ENCODE measurements at places on chromosomes 1 and 21.

- DNase-seq = no peak
These were observed 54.2 kb downstream of the NRIP1 start for GRCh38 chr21:15010645-15011044.

DNA sequence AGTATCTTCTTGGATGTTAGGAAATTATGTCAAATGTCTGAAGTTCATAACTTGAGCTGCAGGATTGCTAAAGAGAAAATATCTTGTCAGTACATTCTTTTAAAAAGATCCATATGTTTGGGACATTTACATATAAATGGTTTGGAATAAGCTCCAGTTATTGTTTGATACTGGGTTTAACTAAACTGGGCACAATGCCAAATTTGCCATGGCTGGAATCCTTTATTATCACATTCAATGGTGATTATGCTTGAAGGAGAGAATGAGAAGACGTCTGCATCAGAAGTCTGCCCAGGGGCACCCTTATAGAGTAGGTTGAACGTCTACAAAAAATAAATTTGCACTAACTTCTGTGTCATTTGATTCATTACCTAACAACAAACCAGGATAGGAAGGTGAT, 652.5 kb downstream of the AMY1C start:
- DNase-seq = no peak

- peak; percentile 87 for DNase-seq
These were observed 972 bp downstream of the CFAP410 start for GRCh38 chr21:44337941-44338895.

DNA sequence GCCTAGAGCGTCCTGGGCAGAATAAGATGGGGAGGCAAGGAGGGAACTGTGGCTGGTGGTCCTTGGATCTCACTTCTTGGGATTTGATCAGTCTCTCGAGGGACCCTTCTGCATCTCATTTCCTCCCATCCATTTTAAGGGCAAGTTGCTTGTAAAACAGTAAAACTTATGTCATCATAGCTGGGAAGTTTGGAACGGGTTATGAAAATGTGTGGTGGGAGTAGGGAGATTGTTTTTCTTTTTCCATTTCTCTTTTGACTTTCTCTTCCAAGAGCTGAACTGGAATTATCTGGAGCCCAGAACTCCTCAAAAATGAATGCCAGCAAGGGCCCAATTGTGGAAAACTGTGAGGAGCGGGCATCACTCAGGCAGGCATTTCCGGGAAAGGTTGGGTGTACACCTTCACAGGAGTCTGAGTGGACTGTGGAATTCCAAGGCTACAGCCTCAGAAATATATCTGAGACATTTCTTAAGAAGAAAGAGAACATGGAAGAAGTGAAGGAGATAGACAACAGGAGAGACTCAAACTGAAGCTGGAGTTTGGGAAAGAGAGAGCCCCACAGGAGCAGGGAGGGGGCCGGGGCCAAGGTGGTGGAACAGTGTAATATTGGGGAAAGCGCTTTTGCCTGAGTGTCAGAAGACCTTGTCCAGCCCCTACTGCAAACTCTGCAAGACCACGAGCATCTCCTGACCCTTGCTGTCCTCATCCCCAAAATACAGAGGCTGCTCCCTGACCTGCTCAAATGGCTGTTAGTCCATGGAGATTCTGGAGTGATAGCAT, 185.1 kb downstream of the FOXD2 start:
- DNase-seq = no peak

DNA sequence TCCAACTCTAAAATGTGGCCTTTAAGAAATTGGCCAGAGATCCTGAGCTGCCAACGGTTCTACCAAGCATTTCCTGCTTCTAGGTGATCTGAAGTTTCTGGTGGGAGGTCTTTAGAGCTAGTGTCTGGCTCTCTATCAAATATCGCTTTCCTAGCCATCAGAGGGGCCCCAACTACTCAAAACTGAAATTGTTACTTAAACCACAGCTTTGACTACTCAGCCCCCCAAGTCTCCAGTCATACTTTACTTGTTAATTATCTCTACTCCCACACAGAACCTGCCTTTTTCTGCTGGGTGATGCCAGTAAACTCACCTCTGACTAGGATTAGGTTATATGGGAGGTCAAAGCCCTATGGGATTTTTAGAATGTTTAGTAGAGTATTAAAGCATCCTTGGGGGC, 95.1 kb downstream of the FASLG start:
- no peak for DNase-seq

DNA sequence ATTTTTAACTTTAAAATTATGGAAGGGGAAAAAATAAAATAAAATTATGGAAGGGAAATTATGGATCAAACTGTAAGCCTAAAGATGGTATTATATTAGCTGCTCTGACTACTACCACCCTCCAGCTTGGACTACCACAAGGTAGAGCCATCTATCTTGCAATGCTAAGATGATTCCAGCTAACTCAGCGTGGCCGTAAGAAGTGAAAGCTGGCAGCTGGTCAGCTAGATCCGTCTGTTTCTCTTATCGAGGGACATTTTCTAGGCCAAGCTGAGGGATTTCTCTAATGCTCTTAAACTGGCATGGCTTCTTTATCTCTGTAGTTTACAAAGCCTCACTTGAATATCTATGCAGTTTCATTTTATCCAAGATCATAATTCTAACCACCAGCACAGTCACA, 31.5 kb downstream of the LYST start:
- no peak for DNase-seq

DNA sequence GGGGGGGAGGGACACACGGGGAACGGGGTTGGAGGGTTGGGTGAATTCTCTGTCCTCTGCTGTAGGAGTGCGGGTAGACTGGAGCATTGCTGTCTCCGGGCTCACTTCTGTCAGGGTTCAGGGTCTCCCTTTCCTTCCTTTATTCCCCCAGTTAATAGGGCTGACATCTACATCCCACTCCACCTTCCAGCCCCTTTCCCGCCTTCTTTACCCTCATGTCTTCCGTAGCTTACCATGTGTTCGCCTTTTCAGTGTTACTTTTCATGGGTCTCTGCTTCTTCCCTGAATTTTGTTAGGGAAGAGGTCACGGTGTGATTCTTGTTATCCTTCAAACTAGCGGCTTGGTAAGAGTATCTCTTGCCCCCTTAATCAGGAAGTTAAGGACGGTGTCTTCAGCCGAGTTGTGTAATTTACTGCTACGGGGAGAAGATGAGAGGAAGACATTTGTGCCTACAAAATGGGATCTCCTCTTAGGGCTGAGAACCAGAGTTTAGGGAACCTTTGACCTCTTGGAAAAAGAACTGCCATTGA, 917 bp downstream of the RAP1A start:
- no peak for DNase-seq

GRCh38 chr21:41932576-41933312, 21.1 kb downstream of the C2CD2 start:
- DNase-seq = no peak

DNA sequence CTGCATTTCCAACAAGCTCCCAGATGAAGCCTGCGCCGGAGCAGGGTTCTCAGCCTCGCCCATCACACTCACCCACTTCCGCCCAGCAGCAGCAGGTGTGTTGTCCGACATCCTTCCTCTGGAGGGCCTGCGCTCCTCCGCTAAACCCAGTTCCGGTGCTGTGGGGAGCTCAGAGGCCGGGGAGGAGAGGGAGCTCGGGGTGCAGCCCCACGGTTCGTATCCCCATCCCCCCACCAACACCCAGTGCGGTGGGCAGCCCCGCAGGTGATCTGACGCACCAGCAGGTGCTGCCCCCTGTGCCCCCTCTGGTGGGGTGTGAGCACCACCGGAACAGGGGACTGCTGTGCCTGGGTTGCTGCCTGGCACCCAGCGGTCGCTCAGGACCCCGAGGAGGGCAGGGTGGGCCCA, 3.4 kb upstream of the PEX10 start:
- DNase-seq = no peak

GRCh38 chr21:25331286-25331685, 276.0 kb downstream of the MRPL39 start:
- no peak for DNase-seq

All from retina (tissue), 1 donor.